ENCODE measurements at places on chromosomes 5 and 9.

DNA sequence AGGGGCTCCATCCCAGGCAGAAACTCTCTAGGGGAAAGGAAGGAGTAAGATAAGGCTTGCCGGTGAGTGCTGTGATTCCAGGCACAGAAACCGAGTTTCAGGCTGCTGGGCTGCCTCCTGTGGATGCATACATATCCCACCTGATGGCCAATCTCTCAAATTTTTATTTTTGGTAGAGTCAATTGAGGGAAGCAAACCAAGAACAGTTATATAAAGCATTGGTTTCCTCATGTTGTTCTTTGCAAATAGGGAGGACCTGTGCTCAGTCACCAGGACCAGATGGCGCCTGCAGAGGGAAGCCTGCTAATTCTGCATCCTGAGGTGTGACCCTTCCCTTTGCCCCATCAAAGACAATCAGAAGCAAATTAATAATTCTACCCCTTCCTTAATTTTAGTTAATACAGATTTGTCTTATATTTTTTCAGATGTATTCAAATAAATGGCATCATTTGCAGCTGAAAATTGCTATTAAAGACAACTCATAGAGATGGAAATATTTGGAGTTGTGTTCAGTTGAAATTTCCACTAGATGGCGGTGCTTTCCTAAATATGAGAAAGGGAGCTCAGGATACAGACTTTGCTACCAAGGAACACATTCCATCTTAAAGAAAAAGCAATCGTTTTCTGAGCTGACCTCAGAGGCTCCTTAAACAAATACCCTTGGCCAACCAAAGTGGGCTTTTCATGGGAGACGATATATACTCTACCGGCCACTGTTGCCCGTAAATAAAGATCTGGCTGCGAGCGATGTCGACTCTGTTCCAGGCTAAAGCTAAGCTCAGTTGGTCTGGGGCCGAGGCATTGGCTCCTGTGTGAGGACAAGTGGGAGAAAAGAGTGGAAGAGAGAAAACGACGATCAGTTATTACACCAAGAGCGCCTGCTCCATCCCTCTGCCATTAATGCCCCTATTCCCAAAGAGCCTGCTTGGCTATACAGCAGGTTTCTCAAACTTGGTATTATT is 225.7 kb upstream of the KLF9 start:
- peak; percentile 68 for DNase-seq

- no peak for DNase-seq
These were observed 25.9 kb downstream of the ERBIN start for GRCh38 chr5:65952259-65952658.

GRCh38 chr5:1754531-1755220 is 45.0 kb downstream of the MRPL36 start:
- no peak for DNase-seq

- DNase-seq: no peak
These were observed 603.5 kb downstream of the ISL1 start for GRCh38 chr5:51986733-51987132.

GRCh38 chr9:37551888-37552287 is 24.3 kb downstream of the FBXO10 start:
- no peak for DNase-seq

GRCh38 chr5:171599411-171599810 is 180.0 kb downstream of the FGF18 start:
- DNase-seq: peak; percentile 20

DNA sequence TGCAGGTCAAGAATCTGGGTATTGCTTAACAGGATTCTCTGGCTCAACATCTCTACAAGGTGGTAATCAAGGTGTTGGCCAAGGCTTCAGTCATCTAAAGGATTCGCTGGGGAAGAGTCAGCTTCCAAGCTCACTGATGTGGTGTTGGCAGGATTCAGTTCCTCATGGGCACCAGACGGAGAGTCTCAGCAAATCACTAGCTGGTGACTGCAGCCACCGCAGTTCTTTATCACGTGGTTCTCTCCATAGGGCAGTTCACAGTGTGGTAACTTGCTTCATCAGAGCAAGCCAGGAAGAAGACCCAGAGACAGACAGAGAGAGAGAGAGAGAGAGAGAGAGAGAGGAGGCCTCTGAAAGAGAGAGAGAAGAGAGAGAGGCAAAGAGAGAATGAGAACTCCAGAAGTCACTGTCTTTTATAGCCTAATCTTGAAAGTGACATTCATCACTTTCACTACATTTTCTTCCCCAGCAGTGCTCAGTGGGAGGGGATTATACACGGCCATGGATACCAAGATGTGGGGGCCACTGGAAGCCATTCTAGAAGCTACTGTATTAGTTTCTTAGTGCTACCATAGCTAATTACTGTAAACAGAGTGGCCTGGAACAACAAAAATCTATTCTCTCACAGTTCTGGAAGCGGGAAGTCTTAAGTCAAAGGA is 109.2 kb upstream of the SMIM23 start:
- DNase-seq: no peak

DNA sequence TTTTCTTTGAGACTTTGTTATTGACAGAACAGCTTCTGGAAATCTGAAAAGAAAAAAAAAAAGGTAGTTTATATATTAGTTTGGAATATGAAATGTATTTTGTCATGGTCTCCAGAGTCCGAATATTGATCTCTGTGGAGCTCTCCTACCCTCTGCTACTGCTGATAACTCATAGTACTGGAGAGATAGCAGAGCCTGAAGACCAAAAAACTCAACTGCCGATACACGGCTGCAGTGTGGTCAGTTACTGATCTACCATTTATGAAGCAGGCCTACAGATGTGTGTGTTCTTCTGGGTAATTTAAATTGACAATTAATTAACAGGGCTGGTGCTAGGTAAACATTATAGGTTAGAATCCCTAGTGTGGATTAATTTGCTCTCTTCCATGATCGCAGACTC is 3.8 kb upstream of the FAM120A start:
- DNase-seq: no peak

DNA sequence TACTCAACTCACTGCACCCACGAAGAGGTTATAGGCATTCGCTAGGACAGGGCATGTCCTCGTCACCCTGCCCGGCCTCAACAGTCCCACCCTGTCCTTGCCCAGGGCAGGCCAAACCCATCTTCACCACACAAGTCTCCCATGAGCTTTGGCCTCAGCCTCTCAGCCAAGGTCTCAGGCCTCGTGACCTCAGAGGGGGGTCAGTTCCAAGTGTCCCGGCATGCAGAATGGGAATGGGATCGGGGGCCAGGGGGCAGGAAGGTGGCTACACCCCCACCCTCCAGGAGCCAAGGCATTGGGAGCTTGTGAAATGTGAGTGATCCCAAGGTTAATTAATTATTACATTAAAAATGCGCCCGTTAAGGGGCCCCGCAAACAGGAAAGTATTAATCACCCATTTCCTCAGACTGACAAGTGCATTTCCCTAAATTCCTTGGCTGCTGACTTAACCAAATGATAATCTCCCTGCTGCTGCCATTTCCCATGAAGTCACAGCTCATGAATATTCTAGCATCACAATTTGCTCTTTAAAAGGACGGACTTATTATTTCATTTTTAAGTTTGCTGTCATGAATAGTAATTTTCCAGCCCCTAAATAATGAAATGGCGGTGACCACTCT is 8.0 kb upstream of the UBAC1 start:
- DNase-seq: peak; percentile 39

DNA sequence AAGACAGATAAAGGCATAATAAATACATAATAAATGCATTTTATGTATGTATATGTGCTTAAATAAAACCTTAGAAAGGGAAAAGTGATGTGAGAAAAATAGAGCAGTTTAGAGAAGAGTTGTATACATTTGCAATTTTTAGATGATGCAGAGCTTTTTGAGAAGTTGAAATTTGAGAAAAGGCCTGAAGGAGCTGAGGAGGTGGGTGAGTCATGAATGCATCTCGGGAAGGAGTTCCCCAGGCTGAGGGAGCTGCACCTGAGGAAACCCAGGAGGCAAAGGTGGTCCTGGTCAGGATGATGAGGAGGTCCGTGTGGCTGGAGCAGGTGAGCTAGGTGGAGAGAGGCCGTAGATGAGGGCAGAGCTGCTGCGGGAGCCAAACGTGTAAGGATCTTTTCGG is 17.4 kb upstream of the CD180 start:
- no peak for DNase-seq

GRCh38 chr5:179375236-179375685 is 30.0 kb upstream of the ADAMTS2 start:
- no peak for DNase-seq

DNA sequence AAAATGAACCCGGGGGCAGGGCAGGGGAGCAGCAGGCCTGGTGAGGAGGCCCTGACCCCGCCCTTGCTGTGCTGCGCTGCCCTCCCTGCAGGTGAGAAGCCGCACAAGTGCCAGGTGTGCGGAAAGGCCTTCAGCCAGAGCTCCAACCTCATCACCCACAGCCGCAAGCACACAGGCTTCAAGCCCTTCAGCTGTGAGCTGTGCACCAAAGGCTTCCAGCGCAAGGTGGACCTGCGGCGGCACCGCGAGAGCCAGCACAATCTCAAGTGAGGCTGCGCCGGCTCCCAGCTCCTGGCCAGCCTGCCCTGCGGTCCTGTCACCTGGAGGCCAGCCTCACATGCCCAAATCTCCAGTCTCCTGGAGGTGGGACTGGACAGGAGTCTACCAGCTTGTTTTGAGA is 12.3 kb downstream of the GFI1B start:
- no peak for DNase-seq

GRCh38 chr5:133062276-133062675 is 10.5 kb downstream of the HSPA4 start:
- no peak for DNase-seq

- DNase-seq: no peak
These were observed 49.0 kb downstream of the C5orf15 start for GRCh38 chr5:133919148-133920136.

DNA sequence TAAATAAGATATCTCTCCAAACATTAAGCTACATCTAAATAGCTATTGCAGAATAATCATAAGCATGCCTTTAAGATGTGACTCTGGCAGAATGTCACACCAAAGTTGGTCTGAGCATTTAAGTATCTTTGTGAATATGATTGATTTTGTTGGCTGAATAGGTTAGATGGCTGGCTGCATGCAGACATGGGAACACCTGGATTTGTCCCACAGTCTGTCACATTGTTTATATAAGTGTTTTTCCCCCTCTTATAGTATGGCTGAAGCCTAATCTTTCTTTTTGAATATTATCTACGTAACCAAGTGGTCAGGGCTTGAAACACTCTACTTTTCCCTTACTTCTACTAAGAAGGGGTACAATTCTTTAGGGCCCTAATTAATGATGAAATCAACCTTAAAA is 36.2 kb downstream of the PCSK1 start:
- no peak for DNase-seq

GRCh38 chr5:154087260-154087659 is 48.5 kb downstream of the MFAP3 start:
- peak; percentile 51 for DNase-seq

DNA sequence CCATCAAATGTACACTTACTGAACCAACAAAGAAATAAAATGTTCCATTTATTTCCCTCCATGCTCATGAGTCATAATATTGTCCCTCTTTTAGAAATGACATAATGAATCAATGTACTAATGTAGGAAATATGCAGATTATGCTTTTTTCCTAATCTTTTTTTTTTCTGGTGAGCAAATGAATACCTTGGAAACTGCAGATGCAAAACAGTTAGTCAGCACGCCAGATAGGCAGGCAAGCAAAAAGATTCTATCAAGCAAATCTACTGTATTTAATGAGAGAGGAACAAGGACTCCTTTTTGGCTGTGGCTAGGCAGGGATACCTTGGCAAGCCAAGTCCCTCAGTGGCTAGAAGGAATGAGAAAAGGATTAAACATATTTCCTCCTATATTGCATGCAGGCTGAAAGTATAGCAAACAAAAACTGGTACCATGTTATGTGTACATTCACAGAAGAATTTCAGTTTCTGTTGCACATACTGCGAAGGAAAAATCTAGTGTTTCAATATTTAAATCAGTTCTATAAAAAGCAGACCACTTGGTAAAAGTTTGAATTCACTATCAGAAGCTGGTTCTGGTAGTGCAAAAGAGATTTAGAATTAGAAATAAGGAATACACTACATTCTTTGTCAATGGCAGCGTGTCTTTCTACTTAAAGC is 605.4 kb downstream of the TLE1 start:
- peak; percentile 28 for DNase-seq

GRCh38 chr5:163562071-163562470 is 56.7 kb downstream of the MAT2B start:
- DNase-seq: no peak

GRCh38 chr5:32668552-32668951 is 42.6 kb upstream of the NPR3 start:
- no peak for DNase-seq

- no peak for DNase-seq
These were observed 2.4 kb upstream of the OR1K1 start for GRCh38 chr9:122797316-122798063.

DNA sequence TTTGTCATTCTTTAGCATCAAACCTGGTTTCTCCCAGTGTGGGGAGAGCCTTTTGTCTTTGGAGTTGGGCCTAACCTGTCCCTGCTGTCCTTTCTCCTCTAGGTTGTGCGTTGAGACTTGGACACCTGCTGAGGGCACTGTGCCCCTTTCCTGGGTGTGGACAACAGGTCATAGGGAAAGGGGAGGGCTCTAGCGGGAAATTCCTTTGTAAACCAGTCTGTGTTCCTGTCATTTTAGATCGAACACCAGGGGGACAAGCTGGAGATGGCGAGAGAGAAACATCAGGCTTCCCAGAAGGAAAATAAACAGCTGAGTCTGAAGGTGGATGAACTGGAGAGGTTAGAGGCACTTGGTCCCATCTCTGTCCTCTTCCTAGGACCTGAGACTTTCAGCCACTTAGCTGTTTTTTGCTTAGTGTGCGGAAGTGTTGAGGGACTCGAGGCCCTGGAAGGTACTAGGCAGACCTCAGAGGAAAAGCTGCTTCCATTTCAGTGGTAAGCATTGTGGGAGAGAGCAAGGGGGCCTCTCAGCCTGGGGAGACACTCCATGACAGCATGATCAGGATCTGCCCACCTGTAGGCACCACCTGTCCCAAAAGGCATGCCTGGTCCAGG is 8.6 kb upstream of the GLE1 start:
- DNase-seq: no peak

GRCh38 chr9:131403493-131403773 is 9.5 kb downstream of the PRRC2B start:
- DNase-seq: no peak

- DNase-seq: no peak
These were observed 6.9 kb upstream of the TTC33 start for GRCh38 chr5:40762705-40763104.

GRCh38 chr5:53109056-53109442 is 508 bp downstream of the MOCS2 start:
- peak; percentile 23 for DNase-seq

DNA sequence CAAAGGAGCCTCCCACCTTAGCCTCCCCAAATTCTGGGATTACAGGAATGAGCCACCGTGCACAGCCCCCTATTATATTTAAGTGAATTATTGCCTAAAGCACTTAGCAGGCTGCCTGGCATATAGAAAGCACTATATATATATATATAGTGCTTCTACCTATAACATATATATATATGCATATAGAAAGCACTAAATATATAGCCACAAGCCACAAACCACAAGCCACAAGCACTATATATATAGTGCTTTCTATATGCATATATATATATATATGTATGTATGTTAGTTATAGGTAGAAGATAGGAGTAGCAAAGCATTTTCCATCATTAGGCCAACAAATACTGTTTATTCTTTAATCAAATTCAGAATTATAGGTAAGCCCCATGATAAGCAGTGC is 185.8 kb downstream of the CWC27 start:
- DNase-seq: no peak

- DNase-seq: no peak
These were observed 44.9 kb downstream of the PLEKHG4B start for GRCh38 chr5:136901-137300.

GRCh38 chr5:125408448-125409233 is 662.2 kb upstream of the ZNF608 start:
- peak; percentile 23 for DNase-seq

GRCh38 chr5:1765141-1765879 is 34.3 kb downstream of the MRPL36 start:
- no peak for DNase-seq

GRCh38 chr9:135443797-135444425 is 35.7 kb upstream of the PPP1R26 start:
- DNase-seq: no peak

Measured in lung microvascular endothelial cell (primary cell).